ENCODE measurements at places on chromosomes 7 and 10.

DNA sequence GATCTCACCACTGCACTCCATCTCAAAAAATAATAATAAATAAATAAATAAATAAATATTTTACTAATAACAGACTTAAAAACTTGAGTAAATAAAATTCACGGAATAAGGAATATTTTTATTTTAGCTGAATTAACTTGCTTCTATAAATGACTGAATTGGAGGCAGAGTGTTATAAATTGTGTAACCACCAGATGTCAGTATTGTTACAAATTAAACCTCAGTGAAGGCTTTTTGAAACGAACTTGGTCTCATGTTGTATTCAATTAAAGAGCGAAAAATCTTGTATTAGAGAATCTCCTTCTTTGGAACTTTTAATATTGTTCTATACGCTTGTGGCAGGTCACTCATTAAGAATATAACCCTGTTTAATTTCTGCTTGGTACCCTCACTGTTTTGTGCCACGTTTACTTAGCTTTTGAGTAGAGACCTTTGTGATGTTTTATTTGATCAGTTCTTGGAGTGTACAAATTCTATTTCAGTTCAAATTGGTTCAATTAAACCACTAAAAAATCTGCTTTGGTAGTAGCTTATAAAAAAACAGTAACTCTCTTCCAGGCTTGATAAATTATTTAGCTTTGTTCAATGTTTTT, 45.6 kb upstream of the SCIN start:
- no peak for DNase-seq

DNA sequence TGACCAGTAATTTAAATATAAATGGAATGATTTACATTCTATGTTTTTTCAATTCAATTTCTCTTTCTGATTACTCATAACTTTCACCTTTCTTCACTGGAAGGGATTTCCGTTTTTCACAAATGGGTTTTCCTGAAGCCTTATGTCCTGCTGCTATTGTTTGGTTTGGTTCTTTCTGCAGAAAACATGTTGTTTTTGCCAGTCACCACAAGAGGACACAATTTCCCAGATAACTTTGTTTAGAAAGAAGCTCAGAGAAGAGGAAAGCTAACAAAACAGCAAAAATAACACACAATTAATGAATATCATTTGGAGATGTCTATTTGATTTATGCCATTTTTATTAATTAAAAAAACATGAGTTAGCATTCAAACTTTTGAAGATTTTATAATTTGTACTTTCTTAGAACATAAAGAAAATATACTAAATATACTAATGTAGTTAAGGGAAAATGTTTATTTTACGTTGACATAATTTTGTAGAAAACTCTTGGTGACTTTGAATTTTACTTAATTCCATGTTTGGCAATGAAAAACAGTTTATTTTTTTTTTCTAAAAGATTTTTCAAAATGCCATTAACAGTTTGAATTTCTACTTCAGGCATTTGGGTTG, 4.6 kb upstream of the TWIST1 start:
- no peak for DNase-seq

DNA sequence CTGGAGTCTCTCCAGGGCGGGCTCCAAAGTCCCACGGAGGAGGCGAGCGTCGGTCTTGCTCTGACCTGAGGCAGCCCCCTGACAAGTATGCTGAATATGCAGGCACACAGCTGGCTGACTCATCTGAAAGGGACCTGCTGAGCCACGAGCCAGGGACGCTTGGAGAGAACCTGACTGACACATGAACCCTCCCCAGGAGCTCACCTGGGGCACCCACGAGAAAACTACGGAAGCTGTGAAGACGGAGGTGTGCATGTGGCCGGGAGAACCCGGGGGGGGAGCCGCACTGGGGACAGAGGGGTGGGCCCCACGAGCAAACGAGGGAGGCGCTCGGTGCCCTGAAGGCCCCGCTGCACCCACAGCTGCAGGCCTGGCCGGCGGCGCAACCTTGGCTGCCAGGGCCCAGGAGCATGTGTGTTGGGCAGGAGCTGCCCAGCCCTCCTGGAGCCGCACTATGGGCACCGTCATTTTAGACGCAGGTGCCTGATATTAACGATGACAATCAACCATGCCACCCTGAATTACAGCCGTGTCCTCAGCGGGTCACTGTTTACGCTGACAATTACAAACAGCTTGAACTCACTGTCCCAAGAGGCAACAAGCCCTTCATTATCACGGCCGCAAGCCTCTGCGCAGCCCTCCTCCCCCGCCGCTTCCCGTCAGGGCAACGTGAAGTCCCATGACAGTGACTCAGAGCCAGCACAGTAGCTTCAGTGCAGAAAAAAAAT, 64.7 kb downstream of the DIP2C start:
- no peak for DNase-seq

DNA sequence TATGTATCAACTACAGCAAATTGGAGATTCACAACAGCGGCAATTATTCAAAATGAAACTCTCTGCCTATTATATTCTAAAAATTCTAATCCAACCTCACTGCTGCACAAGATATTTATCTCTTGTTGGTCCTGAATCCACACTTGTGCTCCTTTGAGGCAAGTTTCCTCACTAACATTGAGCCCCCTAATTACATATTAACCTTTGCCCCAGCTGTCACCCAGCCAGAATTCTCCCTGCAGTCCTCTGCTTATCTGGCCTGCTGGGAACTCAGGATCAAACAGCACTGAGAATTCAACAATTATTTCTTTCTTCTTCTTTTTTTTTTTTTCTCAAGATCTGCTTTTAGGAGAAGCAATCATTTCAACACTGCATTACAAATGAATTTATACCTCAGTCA, 21.5 kb upstream of the PLAC9 start:
- DNase-seq, result no peak

DNA sequence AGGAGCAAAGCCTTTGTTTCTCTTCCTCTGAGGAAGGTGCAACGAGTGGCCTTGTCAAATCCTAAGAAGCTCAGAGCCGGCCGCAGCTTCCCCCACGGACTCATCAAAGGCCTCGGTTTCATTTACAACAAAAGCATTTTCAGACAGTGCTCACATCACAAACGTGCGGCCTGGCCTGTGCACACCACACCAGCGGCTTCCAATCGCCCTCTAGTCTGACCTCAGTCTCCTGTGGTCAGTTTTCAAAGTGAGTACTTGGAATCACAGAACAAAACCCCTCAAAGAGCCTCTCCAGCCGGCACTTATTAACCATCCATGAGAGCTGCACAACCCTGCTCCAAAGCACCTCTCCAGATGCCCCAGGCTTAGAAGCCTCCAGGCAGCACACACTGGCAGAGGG, 3.3 kb downstream of the RADIL start:
- DNase-seq, result no peak

DNA sequence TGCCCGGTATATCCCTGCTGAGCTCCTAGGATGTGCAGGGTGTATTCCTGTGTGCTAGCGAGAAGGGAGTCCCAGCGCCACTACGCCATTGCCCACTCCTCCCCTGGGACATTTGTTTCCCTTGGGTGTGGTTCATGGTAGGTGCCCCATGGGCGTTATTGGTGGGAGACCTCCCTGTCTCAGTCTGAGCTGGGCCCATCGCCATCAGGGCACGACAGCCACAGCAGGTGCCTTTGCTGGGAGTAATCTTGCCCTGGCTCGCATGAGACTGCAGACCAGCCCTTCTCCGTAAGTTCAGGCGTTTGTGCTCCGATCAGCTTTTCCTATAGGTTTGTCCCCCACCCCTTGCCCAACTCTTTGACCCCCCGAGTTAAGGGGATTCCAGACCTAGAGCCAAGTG, 137.3 kb upstream of the SH2B2 start:
- no peak for DNase-seq

DNA sequence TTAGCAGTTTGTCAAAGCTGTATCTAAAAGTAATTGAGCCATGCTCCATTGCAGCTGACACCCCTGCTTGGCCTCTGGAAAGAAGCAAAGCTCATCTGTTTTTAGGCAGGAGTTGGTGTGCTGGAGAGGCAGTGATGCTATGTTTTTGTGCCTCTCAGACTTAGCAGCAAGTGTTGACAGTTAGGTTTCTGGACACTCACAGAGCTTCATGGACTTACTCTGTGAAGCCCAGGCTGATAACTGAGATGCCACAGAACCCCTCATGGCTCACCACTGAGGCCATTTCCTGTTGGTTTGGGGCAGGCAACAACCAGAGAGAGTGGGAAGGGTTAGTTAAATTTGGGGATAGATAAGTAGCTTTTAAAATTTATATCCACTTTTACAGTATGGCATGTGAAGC, 59.8 kb downstream of the BTAF1 start:
- DNase-seq, result no peak

GRCh38 chr7:128378637-128379036, 17.1 kb upstream of the PRRT4 start:
- DNase-seq, result no peak

GRCh38 chr7:157658851-157659412, 322.1 kb downstream of the DNAJB6 start:
- DNase-seq, result no peak

DNA sequence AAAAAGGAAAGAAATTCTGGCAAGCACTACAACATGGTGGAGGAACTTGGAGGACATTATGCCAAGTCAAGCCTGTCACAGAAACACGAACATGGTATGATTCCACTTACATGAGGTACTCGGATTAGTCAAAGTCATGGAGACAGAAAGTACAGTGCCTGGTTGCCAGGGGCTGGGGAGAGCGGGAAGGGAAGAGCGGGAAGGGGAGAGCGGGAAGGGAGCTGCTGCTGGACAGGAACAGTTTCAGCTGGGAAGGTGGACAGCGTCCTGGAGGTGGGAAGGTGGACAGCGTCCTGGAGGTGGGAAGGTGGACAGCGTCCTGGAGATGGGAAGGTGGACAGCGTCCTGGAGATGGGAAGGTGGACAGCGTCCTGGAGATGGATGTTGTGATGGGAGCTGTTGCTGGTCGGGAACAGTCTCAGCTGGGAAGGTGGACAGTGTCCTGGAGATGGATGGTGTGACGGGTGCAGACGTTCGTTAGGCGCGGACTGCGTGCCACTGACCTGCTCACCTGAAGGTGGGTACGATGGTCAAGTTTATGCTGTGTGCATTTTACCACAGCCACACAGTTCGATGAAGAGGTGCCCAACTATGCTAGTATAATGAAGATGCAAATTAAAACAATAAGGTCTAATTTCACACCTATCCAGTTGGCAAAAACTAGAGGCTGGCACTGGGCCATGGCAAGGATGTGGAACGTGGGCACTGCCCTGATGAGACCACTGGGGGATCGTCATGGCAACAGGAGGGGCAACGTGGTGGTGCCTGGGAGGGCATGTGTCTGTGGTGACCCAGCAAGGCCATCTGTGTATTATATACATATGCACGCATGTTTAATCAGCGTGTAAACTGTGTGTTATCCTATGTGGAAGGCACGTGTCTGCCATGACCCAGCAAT, 103.8 kb downstream of the NKX6-2 start:
- no peak for DNase-seq

- DNase-seq, result peak; percentile 46
Measured at GRCh38 chr7:23471106-23471859, 992 bp upstream of the IGF2BP3 start.

- no peak for DNase-seq
Measured at GRCh38 chr7:42693722-42694121, 218.1 kb downstream of the C7orf25 start.

DNA sequence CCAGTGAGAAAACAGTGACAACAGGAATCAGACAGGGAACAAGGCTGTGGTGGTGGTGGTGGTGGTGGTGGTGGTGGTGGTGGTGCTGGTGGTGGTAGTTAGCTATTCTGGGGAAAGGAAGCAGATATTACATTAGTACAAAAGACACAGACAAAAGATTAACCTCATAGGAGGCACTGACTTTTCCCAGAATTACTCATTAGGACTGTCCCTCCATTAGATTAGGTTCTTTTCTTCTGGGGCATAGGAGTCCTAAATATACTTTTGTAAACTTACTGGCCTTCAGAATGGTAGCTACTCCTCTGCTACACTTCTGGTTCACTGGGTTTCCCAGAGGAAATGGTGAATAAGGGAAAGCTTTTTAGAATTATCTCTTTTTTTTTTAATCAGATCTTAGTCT, 156.6 kb upstream of the SEMA3D start:
- DNase-seq, result no peak

- DNase-seq, result no peak
Measured at GRCh38 chr7:158044482-158044823, 543.2 kb downstream of the PTPRN2 start.

- no peak for DNase-seq
Measured at GRCh38 chr7:92057375-92057774, 76.9 kb downstream of the CYP51A1 start.

DNA sequence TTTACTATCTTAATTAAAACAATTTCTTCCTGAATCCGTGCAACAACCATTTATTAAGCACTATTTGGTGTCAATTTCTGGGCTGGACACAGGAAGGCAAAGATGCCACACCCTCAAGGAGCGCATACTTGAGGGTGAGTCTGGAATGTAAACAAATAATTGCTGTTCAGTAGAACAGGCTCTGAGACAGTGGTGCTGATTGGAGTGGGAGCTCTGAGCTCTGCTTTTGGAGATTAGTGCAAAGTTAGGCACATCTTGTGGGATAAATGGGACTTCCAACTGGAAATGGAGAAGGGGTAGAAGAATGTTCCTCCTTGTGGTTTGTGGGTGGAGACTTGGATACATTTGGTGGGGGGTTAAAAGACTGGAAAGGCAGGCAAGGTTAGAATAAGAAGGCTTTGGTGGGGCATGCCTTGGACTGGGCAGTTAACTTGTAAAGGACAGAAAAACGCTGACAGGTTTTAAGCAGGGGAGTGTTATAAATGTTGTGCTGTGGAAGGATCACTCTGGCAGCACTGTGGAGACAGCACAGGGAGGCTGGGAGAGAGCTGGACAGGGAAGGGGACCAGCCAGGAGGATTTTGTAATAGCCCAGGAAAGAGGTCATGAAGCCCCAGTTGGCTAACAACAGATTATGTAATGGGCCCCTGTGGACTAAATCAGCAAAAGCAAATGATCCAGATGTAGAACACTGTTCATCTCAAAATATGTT, 80.7 kb downstream of the ZNF365 start:
- DNase-seq, result no peak

- no peak for DNase-seq
Measured at GRCh38 chr7:2220506-2220905, 12.2 kb downstream of the MAD1L1 start.

- DNase-seq, result no peak
Measured at GRCh38 chr10:76553263-76554032, 1084.2 kb downstream of the KCNMA1 start.

DNA sequence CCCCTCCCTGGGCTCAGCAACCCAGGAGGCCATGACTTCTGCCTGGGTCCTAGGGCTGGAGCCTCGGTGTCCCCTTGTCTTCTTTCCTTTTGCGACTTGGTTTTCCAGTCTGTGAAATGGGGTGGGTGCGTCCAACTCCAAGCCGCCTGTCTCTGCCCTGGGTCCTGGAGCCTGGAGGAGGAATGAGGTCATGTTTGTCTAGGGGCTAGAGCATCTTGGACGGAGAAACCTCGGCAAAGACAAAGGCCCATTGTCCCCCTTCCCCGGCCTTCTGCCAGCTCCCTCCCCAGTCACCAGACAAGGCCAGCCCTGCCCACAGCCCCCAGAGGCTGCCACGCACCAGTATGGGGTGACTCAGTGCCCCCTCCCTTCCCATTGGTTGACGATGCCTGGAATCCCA, 39.8 kb upstream of the ELN start:
- DNase-seq, result no peak
